NCI-H1694 treated with DMSO at 0.1 percent for 48 hours (cell line): ENCODE measurements at places on chromosomes 4 and X.

DNA sequence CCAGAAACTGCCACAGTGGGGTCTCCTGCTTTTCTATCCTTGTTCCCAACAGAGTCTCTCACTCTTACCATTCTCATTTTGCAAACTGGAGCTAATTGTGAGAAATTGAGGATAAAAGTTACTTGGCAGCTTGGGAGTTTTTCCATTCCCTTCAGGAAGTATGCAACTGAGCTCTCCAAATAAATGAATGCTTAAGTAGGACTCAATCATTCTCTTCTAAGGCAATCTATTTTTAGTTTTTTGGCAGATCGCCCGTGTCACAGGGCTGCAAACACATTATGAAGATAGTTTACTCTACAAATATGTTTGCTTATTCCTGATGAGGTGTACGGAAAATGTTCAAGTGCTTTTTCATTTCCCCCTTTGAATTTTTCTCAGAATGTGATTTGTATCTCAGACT lies 5.3 kb downstream of the ASB11 start:
- DNase-seq, result no peak

- no peak for DNase-seq
Observed at GRCh38 chr4:113040793-113041192, 8.7 kb upstream of the ANK2 start.

DNA sequence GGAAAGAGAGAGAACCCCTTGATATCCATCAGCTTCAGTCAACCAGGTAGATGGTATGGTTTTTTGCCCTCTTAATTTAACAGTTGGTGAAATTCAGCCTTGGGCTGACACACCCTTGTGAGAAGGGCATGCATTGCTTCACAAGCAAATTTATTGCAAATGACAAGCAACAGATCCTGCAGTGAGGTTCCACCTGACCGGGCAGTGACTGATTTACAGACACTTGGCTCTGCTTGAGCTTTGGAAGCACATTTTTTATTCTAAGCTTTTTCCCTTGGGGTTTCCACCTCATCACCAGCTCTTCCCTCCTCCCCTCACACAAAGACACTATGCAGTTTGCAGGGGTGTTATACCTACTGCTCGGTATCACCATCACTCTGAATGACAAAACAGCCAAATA lies 28.3 kb upstream of the SERTM2 start:
- DNase-seq, result no peak

GRCh38 chrX:139179592-139179991 lies 350.9 kb upstream of the F9 start:
- no peak for DNase-seq

DNA sequence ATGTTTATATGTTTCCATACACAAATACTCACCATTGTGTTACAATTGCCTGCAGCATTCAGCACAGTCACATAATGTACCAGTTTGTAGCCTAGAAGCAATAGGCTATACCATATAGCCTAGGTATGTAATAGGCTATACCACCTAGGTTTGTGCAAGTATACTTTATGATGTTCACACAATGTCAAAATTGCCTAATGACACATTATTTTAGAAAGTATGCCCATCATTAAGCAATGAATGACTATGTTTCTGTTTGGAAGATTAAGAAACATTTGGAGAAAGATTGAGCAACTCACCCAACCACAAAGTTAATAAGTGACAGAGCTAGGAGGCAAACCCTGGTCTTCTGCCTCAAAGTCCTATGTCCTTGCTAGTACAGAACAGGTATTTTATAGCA lies 96.8 kb upstream of the GRIA3 start:
- DNase-seq, result no peak
